ENCODE measurements at places on chromosomes 16 and 17. TPM values are rescaled to one million over a fixed set of nuclear protein-coding genes. Genes with fewer than 3 reads are reported as not detected.

The SHPK gene
- total RNA-seq, result 17.6 TPM

The FGF11 gene
- 2.1 TPM for total RNA-seq

The P2RX5 gene
- total RNA-seq, result 16.5 TPM

The MAP1LC3B gene
- 49.9 TPM for total RNA-seq

The HSF4 gene
- 11.4 TPM for total RNA-seq

The CLDN6 gene
- total RNA-seq, result not detected

The HOXB1 gene
- total RNA-seq, result not detected
